CD4-positive, alpha-beta T cell treated with Interleukin-17A for 1 hour (primary cell): ENCODE measurements at places on chromosomes 6 and 20.

- no peak for DNase-seq
These were observed 404.9 kb upstream of the SOX4 start for GRCh38 chr6:21188505-21189223.

- no peak for DNase-seq
These were observed 78.0 kb downstream of the TRMT11 start for GRCh38 chr6:126064257-126064747.

DNA sequence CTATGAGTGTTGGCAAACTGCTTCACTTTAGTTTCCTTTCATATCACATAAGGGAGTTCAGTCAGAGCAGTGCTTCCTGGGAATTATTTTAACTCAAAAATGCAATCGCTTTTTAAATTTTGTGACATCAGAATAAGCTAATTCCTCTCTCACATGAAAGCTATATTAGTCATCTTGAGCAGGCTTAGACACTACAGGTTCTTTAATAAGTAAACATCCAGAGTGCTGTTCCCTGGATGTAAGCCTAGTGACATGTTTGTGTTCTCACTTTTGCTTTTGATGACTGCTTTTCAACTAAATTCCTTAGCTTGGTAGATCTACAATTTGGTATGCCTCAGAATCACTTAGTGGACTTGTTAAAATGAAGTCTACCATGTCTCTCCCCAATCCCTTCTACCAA is 252.7 kb upstream of the POU3F2 start:
- no peak for DNase-seq

GRCh38 chr6:110412360-110412759 is 3.0 kb downstream of the DDO start:
- DNase-seq = no peak

DNA sequence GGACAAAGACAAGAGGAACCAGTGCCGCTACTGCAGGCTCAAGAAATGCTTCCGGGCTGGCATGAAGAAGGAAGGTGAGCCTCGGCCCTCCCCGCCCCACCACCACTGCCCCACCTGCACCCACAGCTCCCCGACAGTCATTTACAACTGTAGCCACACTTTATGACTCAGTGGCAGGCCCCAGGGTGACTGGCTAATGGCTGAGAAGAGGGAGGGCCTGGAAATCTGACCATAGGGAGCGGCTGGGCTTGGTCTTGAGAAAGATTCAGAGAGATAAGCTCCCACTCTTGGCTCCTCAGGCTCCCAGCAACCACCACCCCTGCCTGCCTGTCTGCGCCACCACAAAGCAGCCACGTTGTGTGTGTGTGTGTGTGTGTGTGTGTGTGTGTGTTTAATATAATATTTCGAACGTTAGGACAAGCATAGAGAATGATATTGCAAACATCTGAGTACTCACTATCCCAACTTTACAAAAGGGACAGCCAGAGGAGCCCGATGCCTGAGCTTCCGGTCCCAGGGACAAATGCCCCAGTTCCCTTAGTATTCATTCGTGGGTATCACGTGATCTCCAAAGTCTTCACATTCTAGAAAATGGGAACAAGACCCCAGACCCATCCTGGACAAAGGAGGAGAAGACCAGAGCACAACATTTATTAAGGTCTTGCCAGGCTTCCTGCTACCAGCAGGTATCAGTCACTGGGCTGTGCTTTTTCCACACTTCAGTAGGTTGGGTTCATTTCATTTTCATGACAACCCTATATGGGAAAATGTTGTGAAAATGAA is 52.1 kb downstream of the HNF4A start:
- no peak for DNase-seq

GRCh38 chr6:135985471-135985870 is 134.0 kb downstream of the PDE7B start:
- DNase-seq = no peak

DNA sequence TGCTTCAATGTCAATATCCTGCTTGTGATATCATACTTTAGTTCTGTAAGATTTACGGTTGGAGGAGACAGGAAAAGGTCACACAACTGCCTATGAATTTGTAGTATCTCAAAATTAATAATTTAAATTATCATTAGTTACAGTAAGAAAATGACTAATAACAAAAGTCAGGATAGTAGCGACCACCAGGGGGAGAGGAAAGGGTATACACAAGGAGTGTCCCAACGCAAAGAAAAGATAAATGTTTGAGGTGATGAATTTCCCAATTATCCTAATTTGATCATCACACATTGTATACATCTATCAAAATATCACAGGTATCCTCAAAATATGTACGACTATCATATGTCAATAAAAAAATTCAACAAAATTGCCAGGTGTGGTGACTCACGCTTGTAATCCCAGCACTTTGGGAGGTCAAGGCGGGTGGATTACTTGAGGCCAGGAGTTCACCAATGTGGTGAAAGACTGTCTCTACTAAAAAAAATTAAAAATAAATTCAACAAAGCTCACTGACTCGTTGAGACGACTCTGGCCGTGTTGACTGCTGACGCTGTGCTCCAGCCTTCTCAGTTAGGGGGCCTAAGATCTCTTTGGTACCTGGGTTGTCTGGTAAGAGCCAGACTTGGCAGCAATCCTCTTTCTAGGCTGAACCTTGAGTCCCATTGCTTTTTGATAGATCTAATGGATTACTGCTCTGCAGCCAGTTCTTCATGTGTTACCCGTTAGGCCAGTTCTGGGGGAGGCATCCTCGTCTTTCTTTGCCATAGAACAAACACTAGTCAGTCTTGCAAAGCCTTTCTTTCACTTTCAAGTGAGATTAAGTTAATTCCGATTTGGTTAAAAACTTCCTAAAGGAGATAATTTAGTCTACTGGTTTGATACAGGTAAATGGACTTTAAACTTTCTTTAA is 9.0 kb upstream of the OVOL2 start:
- DNase-seq = no peak

GRCh38 chr6:129701721-129702455 is 8.1 kb downstream of the ARHGAP18 start:
- DNase-seq = no peak

DNA sequence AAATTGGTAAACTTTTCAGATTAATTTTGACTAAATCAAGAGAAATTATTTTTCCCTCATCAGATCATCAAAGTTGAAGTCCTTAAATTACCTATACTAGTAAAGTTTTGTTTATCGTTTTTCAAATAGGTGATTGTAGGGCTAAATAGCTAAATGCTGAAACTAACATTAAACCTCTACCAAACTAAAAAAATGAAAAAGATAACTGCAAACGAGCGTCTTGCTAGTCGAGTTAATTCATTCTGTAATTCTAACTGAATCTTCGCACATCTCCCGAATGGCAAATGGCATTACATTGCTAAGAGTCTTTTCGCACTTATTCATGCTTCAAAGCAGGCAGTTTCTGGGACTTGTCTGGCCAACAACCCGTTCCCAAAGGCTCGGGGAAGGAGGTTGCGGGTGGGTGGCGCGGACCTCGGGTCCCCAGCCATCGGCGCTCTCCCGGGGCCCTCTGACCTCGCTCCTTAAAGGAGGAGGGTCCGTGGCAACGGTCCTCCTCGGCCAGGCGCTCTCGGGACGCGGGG is 43.8 kb downstream of the POPDC3 start:
- DNase-seq = no peak
